ENCODE measurements at places on chromosomes 6 and 20. TPM values are rescaled to one million over a fixed set of nuclear protein-coding genes. Genes with fewer than 3 reads are reported as not detected.

DNA sequence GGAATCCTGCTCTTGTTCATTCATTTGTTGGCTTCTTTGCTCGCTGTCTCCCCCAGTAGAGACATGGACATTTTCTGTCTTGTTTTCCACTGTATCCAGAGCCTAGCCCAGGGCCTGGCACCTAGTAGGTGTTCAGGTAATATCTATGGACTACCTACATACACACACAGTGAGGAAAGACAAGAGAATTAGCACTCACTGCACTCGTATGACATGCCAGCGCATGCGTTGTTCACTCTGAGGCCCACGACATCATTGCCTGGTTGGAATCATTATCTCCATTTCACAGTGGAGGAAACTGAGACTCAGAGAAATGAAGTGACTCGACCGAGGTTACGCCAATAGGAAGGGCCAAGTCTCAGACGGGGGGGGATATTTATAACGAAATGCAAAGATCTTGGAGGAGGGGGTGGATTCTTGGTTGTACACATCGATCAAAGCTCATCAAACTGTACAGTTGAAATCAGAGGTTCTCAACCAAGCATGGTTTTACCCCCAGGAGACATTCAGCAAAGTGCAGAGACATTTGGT is 140.1 kb upstream of the PTPN1 start:
- H3K27me3 ChIP-seq, result no peaks in the 10 kb centered on the region
- no peak for DNase-seq
- peaks cover 19% of the 10 kb centered on the region for H3K4me1 ChIP-seq
- no peak overlapping the region for H3K4me3 ChIP-seq

DNA sequence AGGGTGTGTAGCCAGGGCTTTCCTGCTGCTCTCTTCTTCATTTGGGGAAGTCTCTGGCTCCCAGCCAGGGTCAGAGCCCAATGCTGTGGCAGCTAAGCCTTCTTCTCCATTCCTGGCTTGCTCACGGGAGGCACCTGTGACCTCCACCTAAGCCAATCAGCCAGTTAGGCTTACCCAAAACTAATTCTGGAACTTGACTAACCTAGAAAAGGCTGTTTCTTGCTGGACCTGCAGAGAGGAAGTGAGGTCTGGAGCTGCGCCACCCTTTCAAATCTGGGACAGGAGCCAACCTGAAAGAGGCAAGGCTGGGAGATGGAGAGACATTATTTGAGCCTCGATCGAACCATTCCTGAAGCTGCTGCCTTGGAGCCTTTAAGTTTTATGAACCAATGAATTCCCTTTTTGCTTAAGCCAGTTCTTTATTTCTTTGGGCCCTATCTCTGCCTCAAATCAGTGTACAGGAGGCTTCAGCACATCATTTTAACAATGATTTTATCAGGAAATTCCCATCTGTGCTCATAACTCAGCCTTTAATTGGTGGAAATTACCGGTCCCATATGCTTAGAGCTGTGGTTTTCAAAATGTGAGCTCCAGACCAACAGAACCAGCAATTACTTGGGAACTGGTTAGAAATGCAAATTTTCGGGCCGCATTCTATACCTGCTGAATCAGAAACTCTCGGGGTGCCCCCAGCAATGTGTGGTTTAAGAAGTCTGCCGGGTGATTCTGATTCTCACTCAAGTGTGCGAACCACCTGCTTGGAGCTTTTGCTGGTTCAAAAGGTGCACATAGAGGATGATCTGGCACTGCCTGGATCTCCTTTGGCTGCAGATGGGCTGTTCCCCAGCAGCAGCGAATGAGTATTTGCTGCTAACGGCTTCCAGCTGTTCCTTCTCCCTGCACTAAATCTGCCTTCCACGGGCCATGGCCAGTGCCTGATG is 97.4 kb upstream of the RNF24 start:
- no peaks in the 10 kb centered on the region for H3K27me3 ChIP-seq
- no peak for DNase-seq
- H3K27ac ChIP-seq, result no peak overlapping the region
- no peak overlapping the region for H3K4me3 ChIP-seq

Gene CRIP3
- not detected for total RNA-seq

DNA sequence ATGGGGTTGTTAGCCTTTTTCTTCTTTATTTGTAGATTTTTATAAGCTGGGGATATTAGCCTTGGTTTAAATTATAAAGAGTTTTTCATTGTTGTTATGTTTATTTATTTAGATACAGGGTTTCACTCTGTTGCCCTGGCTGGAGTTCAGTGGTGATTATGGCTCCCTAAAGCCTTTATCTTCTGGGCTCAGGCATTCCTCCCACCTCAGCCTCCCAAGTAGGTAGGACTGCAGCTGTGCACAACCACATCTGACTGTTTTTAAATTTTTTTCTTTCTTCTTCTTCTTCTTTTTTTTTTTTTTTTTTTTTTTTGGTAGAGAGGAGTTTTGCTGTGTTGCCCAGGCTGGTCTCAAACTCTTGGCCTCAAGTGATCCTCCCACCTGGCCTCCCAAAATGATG is 80.9 kb downstream of the UBE3D start:
- no peak overlapping the region for H3K4me3 ChIP-seq
- H3K4me1 ChIP-seq, result no peaks in the 10 kb centered on the region
- H3K27ac ChIP-seq, result no peak overlapping the region
- no peaks in the 10 kb centered on the region for H3K36me3 ChIP-seq
- no peaks in the 10 kb centered on the region for H3K27me3 ChIP-seq

- no peak overlapping the region for H3K4me3 ChIP-seq
- H3K36me3 ChIP-seq, result no peaks in the 10 kb centered on the region
- H3K4me1 ChIP-seq, result no peaks in the 10 kb centered on the region
These were observed 48.9 kb downstream of the EBF4 start for GRCh38 chr20:2741463-2741862.

Gene HCRTR2
- total RNA-seq, result not detected

DNA sequence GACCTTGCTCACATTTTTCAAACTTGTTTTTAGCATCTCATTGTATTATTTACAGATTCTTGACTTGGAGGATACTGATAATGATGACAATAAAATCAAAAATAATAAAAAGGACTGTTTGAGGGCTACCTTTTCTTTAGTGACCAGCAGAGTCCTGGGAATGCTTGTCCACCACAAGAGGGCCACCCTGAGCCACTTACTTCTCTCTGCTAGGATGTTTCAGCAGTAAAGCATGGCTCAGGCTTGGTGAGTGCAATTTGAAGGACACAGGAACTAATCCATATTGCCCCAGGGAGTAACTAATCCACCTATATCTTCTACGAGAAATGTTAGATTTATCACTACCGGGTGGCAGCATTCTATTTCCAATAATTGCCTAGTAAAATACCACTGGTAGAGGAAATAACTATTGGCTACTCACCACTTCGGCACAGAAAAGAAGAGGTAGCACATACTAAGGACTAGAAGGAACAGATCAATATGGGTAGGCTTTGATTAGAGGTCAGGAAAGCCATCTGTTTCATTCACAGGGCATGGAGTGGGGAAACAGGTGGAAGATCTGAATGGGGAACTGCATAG is 5.8 kb upstream of the KIAA0408 start:
- H3K4me3 ChIP-seq, result no peak overlapping the region
- H3K27ac ChIP-seq, result no peak overlapping the region
- peak; percentile 60 for DNase-seq
- peaks cover 26% of the 10 kb centered on the region for H3K4me1 ChIP-seq
- H3K36me3 ChIP-seq, result no peaks in the 10 kb centered on the region
- H3K27me3 ChIP-seq, result no peaks in the 10 kb centered on the region

Gene HLA-DRA
- not detected for total RNA-seq

Gene LIN28B
- not detected for total RNA-seq

DNA sequence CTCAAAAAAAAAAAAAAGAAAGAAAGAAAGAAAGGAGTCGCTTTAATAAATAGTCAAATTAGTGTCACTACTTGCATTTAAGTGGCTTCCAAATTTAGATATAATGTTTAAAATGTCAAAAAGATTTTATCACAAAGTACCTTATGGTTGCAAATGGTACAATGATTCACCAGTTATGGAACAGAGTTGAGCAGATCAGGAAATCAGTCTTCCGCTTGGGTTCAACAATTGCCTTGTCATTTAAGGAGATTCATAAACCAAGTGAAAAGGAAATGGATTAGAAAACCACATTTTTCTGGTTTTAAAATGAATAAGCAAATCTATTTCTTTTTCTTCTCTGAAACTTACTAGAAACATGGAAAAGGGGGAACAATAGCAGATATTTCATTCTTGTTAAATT is 94.8 kb upstream of the PTPRT start:
- H3K36me3 ChIP-seq, result no peaks in the 10 kb centered on the region
- DNase-seq, result no peak
- H3K4me3 ChIP-seq, result no peak overlapping the region
- H3K27me3 ChIP-seq, result no peaks in the 10 kb centered on the region

DNA sequence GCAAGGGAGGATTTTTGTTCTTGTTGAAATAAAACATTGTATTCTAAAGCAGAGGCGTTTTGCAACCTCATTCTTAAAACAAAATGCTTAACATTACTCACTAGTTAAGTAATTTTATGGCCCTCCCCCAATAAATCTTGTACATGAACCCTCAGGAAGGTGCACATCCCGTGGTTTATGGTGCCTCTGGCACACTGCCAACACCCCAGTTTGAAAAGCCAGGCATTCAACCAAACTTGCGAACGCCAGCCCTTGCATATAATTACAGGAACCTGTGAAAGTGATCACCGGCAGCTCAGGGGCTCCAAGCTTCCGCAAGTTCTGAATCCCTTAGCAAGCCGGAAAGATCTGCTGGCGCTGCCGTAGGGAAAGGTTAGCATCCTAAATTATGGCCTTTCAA is 1109.0 kb upstream of the FLRT3 start:
- no peaks in the 10 kb centered on the region for H3K36me3 ChIP-seq
- H3K4me3 ChIP-seq, result no peak overlapping the region

- no peaks in the 10 kb centered on the region for H3K4me1 ChIP-seq
- no peak for DNase-seq
- H3K4me3 ChIP-seq, result no peak overlapping the region
- H3K27me3 ChIP-seq, result no peaks in the 10 kb centered on the region
- H3K36me3 ChIP-seq, result no peaks in the 10 kb centered on the region
These were observed 426.8 kb downstream of the MAFB start for GRCh38 chr20:40262219-40262618.

DNA sequence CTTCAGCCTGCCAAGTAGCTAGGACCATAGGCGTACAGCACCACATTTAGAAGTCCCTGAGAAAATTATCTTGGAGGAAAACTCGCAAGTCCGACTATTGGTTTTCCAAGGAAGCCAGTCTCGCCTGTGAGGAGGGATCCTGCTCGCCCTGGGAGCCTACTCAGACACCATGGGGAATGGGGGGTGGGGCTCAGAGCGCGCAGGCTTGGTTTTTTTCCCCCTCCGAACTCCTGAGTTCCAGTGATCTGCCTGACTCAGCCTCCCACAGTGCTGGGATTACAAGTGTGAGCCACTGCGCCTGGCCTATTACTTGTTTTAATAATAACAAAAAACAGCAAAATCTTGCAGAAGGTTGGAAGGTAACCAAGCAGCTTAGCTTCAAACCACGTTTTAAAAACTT is 153.7 kb downstream of the OR2B2 start:
- H3K4me1 ChIP-seq, result no peaks in the 10 kb centered on the region
- no peak overlapping the region for H3K27ac ChIP-seq
- H3K4me3 ChIP-seq, result no peak overlapping the region

DNA sequence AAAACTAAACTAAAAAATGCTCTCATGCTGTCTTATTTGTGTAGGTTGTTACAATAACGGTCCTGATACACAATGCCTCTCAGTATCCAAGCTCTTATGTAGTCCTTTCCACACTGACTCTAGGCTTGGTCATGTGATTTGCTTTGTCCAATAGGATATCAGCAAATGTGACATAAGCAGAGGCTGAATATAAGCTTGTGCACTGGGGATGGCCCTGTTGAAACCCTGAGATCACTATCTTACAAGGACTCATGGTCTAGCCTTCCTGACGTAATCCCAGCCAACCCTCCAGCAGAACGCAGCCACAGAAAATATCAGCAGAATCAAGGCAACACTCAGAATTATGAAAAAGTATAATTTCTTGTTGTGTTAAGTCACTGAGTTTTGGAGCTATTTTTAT is 145.1 kb upstream of the CCN2 start:
- H3K4me3 ChIP-seq, result no peak overlapping the region
- H3K4me1 ChIP-seq, result no peaks in the 10 kb centered on the region
- H3K36me3 ChIP-seq, result no peaks in the 10 kb centered on the region
- no peak for DNase-seq
- H3K27ac ChIP-seq, result no peak overlapping the region
- H3K27me3 ChIP-seq, result no peaks in the 10 kb centered on the region

- no peaks in the 10 kb centered on the region for H3K27me3 ChIP-seq
- no peak overlapping the region for H3K4me3 ChIP-seq
These were observed 7.5 kb upstream of the CCDC28A start for GRCh38 chr6:138765896-138766655.

GRCh38 chr20:18686696-18687095 is 98.8 kb downstream of the DTD1 start:
- no peaks in the 10 kb centered on the region for H3K4me1 ChIP-seq
- no peak for DNase-seq
- no peaks in the 10 kb centered on the region for H3K36me3 ChIP-seq
- H3K27ac ChIP-seq, result no peak overlapping the region
